ENCODE measurements at places on chromosomes 16 and 17. TPM values are rescaled to one million over a fixed set of nuclear protein-coding genes. Genes with fewer than 3 reads are reported as not detected.

- no peak for DNase-seq
These were observed 59.2 kb downstream of the BMERB1 start for GRCh38 chr16:15493466-15494180.

DNA sequence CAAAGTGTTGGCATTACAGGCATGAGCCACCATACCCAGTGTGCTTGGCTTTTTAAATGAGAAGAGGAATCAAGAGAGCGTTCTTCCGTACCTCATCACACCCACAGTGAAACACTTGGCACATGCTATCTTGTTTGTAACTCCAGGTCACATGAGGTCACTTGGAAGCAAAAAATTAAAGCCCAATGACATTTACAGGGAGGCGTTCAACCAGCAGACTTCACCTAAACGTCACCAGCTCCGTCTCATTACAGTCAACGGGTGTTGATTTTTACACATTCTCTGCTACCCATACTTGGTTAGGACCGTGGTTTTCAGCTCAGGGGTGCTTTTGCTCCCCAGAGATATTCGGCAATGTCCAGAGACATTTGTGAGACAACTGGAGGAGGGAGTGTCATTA, 127.0 kb downstream of the XYLT1 start:
- DNase-seq: no peak

DNA sequence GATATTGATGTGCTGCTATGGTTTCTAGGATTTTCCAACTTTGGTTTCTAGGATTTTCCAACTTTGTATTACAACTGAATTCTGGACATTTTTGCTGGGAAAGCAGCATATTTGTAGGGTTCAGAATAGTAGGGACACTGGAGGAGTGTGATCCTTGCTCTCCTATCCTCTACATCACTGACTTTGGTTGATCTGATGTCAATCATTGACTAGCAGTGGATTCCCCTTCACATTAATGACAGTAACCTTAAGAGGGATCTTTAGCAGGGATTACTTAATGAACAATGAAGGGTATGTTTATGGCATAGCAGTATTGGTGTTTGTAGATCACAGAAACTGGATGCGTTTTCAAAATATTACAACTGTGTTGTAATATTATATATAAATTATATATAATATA, 67.4 kb downstream of the MAP2K4 start:
- no peak for DNase-seq

DNA sequence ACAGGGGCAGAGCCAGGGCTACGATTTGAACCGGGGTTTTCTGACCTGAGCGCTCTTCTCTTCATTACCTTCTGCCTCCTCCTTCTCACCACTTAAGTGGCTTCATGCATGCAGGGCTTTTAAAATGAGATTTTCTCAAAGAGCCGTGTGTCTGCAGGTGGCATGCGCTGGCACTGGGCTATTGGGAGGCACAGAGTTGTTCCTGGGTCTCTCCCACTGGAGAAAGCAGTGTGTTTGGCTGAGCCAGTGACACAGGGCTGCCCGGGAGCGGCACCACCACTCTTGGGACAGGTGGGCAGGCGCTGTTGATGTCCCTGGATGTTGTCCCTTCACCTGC, 218.8 kb upstream of the CHMP6 start:
- DNase-seq: no peak

DNA sequence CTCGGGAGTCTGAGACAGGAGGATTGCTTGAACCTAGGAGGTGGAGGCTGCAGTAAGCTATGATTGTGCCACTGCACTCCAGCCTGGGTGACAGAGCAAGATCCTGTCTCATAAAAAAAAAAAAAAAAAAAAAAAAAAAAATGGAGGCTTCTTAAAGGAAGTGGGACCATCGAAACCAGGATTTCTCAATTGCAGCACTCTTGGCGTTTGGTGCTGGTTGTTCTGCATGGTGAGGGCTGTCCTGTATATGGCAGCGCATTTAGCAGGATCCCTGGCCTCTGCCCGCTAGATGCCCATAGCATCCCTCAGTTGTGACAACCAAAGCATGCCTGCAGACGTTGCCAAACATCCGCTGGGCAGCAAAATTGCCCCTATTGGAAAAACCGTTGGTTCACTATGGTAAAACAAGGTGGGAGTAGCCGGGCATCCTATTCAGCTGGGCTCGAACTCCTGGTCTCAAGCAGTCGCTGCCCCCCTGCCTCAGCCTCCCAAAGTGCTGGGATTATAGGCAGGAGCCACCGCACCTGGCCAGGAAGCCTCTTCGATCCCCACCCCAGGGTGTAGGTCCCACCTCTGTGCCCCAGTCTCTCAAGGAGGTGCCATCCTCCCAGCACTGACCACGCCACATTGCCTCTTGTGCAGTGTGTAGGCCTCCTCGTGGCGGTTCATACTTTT, 6.5 kb upstream of the NPIPB7 start:
- DNase-seq: no peak

- no peak for DNase-seq
These were observed 34.2 kb downstream of the TXNDC11 start for GRCh38 chr16:11708421-11708820.

GRCh38 chr16:11621920-11622651, 35.4 kb upstream of the LITAF start:
- DNase-seq: no peak

- DNase-seq: no peak
These were observed 4.7 kb downstream of the SLC47A1 start for GRCh38 chr17:19538095-19539039.

DNA sequence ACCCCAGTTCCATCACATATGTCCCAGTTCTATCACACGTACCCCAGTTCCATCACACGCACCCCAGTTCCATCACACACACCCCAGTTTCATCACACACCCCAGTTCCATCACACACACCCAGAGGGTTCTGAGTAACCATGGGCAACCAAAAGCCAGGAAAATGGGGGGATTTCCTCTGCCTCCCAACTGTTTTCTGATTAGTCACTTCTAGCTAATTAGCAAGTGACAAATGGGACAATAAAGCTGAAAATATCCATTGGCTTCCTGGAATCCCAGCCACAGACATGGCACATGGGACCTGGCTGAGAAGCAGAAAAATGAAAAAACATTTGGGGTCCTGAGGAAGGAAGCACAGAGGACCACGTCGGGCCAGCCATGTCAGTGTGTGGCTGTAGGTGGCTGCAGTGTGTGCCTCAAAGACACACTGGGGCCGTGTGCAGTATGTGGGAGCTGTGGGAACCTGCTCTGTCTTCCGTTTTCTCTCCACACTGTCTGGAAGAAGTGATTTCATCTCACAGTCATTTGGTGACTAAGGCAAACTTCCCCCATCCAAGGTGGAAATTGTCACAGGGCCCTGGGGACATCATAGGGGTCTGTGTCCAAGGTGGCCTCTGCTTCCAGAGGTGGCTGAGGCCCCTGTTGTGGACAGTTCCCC, 106.7 kb downstream of the CMIP start:
- DNase-seq: no peak

- no peak for DNase-seq
These were observed 4.0 kb downstream of the CTC1 start for GRCh38 chr17:8243827-8244226.

GRCh38 chr17:9419932-9420453, 155.6 kb downstream of the STX8 start:
- no peak for DNase-seq

DNA sequence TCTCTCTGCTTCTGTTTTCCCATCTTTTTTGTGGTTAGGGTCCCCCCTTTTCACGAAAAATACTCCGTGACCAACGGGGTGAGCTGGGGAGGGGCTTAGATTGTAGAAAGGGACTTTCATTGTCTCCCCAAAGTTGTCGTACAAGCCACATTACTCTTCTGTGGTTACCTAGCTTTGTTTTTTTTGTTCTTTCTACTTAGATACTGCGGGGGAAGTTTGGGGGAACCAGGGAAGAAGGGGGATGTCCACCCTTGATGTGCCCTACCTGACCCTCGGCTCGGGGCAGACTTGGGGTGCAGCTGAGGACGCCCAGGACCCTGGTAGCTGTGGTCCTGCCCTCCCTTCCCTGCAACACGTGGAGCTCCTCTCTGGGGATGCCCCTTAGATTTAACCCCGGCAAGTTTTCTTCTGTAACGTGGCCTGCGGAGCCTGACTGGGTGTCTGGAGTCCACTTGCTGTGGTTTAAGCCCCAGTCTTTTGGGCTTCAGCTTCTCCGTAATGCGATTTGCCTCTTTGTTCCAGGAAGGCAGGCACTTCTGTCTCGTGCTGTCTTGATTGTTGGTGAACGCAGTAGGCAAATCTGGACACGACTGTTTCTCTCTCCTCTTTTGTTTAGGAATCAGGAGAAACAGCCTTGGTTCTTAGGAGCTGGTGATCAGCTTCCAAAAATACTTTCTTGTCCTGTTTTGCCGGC, 892 bp downstream of the ABCC1 start:
- no peak for DNase-seq

DNA sequence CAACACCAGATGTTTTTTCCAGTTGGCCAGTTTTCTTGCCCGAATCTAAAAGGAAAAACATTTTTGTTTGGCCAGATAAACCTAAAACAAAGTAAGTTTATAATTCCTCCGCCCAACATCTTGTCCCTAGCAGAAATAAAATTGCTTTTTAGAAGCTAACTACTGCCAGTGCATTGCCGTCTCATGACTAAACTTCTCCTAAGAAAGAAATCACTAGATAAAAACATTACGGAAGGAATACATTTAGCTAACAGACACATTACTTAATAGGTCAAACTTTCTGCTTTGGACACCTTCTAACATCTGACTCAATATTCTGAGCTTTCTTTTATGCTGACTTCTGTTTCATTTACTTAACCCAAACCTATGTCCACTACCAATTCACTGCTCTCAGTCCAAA, 36.2 kb downstream of the FBXL20 start:
- no peak for DNase-seq

GRCh38 chr17:80883831-80884735, 107.6 kb upstream of the CHMP6 start:
- DNase-seq: no peak

GRCh38 chr17:41492351-41492750, 2.6 kb upstream of the KRT36 start:
- DNase-seq: no peak

DNA sequence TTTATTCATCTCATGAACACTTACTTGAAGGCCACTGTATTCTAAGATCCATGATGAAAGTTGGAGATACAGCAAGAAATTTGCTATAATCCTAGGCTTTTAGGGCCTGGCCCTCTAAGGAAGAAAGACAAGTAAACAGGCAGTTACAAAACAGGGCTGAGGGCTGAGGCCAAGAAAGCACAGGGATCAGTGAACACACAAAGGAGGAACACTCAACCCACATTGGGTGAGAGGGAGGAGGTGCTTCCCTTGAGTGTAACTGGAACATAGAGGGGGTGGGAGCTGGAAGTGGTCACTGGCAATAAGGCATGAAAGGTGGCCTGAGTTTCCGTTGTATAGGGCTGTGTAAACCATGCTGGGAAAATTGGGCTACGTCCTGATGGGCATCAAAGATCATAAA, 112.2 kb downstream of the ZNF18 start:
- no peak for DNase-seq

DNA sequence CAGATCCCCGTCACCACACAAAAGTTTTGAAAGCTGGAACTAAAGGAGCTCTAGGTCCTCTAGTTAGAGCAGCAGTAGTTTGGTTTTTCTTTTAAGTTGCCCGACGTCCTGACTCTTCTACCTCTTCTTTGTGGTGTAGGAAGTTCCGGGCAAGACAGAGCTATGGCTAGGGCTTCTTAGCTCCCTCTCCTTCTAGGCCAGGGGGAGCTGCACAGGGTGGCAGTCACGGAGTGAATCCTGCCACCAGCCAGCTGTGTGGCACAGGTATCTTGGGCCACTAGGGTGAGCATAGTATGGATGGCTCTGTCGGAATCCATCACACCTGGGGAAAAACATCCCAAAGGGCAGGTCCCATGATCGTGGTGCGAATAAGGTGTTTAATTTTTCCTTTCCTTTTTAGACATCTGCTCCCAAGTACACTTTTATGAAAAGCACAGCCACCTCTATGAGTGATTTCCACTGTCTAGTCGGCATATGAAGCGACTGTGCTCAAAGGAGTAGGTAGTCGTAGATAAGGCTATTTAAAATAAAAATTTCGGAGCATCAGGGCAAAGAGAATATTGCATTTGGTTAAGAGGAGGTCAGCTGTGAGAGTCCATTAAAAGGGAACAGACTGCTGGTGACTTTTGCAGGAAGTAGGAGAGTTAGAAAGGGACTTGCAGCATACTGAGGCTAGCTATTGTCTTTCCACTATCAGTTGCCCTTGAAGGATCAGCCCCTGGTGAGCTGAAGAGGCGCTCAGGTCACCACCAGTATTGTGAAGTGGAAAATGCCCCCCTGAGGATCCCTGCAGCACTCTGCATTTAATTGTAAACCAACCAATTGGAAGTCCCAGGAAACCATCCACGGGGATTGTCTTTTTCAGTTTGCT, 2.1 kb downstream of the PRKCA start:
- no peak for DNase-seq

GRCh38 chr17:31236137-31236536, 60.9 kb downstream of the OMG start:
- no peak for DNase-seq

Gene CTRB1
- not detected for total RNA-seq

Gene PDILT
- not detected for total RNA-seq

Gene ABCA5
- total RNA-seq: 20.8 TPM

Gene RABEP1
- 39.5 TPM for total RNA-seq

Gene RASL10B
- 10.3 TPM for total RNA-seq

Gene CHMP1A
- 71.8 TPM for total RNA-seq

Gene KRTAP9-6
- not detected for total RNA-seq

Gene SMIM5
- 6.6 TPM for total RNA-seq

Gene MYH8
- not detected for total RNA-seq

Gene KIF19
- 1.2 TPM for total RNA-seq

Gene SLC52A1
- total RNA-seq: not detected

Gene RGS9
- 35.3 TPM for total RNA-seq

Data from esophagus muscularis mucosa (tissue), 4 donors.